ENCODE measurements at places on chromosomes 5 and 9. TPM values are rescaled to one million over a fixed set of nuclear protein-coding genes. Genes with fewer than 3 reads are reported as not detected.

GRCh38 chr5:98341038-98342032, 432.1 kb upstream of the RGMB start:
- no peaks in the 10 kb centered on the region for H3K4me1 ChIP-seq
- no peaks in the 10 kb centered on the region for H3K27me3 ChIP-seq
- no peak overlapping the region for H3K4me3 ChIP-seq
- no peak for DNase-seq
- H3K36me3 ChIP-seq = no peaks in the 10 kb centered on the region

- H3K27me3 ChIP-seq = peaks cover 2% of the 10 kb centered on the region
- H3K4me3 ChIP-seq = no peak overlapping the region
- no peaks in the 10 kb centered on the region for H3K36me3 ChIP-seq
- DNase-seq = no peak
- no peak overlapping the region for H3K27ac ChIP-seq
These were observed 88.5 kb upstream of the SLC27A6 start for GRCh38 chr5:128876569-128877382.

GRCh38 chr5:154885439-154885838, 27.0 kb downstream of the CNOT8 start:
- H3K27me3 ChIP-seq = no peaks in the 10 kb centered on the region
- no peaks in the 10 kb centered on the region for H3K4me1 ChIP-seq
- DNase-seq = no peak
- no peak overlapping the region for H3K27ac ChIP-seq
- H3K36me3 ChIP-seq = no peaks in the 10 kb centered on the region

- H3K27me3 ChIP-seq = no peaks in the 10 kb centered on the region
- DNase-seq = no peak
- H3K4me1 ChIP-seq = no peaks in the 10 kb centered on the region
- peaks cover 3% of the 10 kb centered on the region for H3K36me3 ChIP-seq
- no peak overlapping the region for H3K4me3 ChIP-seq
These were observed 18.4 kb downstream of the RUFY1 start for GRCh38 chr5:179568721-179569120.

ABLIM3 gene
- 8.1 TPM for polyA plus RNA-seq

DNA sequence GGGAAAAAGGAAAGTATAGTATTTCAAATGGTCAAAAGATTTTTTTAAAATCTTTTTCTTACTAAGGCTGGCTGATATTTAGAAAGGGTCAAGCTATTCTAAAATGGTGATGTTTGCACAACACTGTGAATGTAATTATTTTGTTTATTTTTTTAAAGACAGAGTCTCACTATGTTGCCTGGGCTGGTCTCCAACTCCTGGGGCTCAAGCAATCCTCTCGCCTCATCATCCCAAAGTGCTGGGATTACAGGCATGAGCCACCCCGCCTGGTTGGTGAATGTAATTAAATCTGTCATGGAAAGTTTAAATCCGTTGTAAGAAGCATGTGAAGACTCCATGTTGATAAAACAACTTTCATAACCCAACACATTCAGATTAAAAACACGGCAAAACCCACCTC, 2.6 kb downstream of the UBTD2 start:
- no peak for DNase-seq
- no peaks in the 10 kb centered on the region for H3K36me3 ChIP-seq
- H3K27ac ChIP-seq = no peak overlapping the region
- H3K4me1 ChIP-seq = peaks cover 17% of the 10 kb centered on the region
- no peaks in the 10 kb centered on the region for H3K27me3 ChIP-seq

BRD9 gene
- 38.5 TPM for polyA plus RNA-seq

- no peaks in the 10 kb centered on the region for H3K27me3 ChIP-seq
- no peaks in the 10 kb centered on the region for H3K4me1 ChIP-seq
- H3K4me3 ChIP-seq = no peak overlapping the region
- no peaks in the 10 kb centered on the region for H3K36me3 ChIP-seq
These were observed 275.1 kb upstream of the MAP3K1 start for GRCh38 chr5:56540266-56540665.

DNA sequence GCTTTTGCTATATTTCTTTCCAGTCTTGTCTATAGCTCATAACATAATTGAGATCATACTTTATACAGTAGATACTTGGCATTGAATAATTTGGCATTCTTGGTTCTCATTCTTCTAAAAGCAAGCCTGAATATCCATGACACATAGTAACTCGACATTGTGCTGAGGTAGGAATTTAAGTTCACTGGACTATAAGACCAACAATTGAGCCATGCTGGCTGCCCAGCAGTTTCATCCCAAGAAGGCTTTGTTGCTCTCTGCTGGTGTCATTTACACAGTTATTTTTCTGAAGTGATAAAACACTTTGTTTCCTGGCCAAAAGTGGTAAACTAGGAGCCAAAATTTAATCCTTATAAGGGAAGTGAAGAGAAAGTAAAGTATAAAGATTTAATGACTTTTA, 192.0 kb downstream of the ADAMTSL1 start:
- peaks cover 4% of the 10 kb centered on the region for H3K27me3 ChIP-seq
- H3K4me3 ChIP-seq = no peak overlapping the region
- no peak for DNase-seq
- no peaks in the 10 kb centered on the region for H3K4me1 ChIP-seq
- H3K36me3 ChIP-seq = no peaks in the 10 kb centered on the region

- peak within 1 kb of the TSS; percentile 29 for H3K4me3 ChIP-seq
- H3K36me3 ChIP-seq = no peaks in the 10 kb centered on the region
- H3K27me3 ChIP-seq = no peaks in the 10 kb centered on the region
- no peak within 1 kb of the TSS for H3K27ac ChIP-seq
- DNase-seq = peak; percentile 43
These were observed at the start of gene PDGFRB for GRCh38 chr5:150155258-150156026. PDGFRB (minus strand) TSS chr5:150155845; CDS start chr5:150137047, 18,798 bp downstream.

ENC1 gene
- polyA plus RNA-seq = 21.3 TPM

GRCh38 chr5:96176022-96176421, 214.4 kb upstream of the ELL2 start:
- H3K27me3 ChIP-seq = no peaks in the 10 kb centered on the region
- no peak for DNase-seq
- H3K4me3 ChIP-seq = no peak overlapping the region

Data from pancreas (tissue), 10 donors.